ENCODE measurements at places on chromosomes 16 and 17.

DNA sequence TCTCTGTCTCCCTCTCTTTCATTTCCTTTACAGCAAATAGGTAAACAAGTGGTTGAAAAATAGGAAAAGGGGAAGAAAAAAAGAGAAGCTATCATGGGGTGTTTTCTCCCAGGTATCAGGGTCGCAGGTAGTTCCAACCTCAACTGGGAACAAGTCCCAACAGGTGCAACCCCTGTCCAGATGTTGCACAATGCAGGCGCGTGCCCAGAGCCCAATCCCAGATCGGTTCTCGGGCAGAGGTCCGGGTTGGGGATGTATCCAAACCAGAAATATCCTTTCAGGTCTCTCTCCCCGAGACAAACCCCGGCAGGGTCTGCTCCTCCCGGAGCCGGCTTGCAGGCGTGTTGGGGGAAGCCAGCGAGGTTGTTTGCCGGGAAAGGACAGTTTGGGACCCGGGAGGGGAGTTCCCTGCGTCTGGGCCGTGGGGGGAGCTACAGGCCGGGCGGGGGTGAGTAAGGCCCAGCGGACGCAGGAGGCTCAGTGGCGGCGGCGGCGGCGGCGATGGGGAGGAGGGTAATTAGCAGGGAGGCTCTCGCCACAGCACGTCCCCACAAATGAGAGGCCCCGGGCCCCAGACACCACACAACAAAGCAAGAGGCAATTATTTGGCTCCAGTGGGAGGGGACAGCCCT is 21.2 kb upstream of the SP6 start:
- no peak for DNase-seq

DNA sequence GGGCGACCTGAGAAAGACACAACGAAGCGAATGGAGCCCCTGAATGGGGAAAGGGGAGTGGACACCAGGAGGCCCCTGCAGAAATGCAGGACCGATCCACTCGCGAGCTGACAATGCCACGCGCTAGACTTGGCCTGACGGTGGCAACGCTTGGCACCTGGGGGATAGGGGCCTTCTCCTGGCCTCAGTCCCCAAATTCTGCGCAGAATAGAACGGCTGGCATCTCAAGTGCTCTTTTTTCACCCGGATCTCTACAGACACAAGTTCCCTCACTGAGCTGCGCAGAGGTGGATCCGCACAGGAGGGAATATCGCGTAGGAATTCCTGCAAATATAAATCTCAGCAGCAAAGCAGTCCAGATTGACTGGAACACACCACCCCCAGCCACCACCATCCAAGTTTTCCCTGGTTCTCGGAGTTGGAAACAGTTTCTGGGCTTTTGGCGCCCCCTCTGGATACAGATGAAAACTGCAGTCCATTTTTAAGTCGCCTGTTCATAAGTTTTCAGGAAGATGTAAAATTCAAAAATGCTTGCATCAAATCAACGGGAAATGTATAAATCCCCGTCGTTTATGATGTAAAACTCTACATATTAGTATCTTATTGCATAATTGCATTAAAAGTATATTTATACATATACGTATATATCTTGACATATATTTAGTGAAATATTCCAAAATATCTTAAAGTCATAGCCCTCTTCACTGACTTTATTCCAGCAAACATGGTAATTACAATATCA is 2.3 kb upstream of the SOX9 start:
- peak; percentile 75 for DNase-seq

- no peak for DNase-seq
These were observed 54.0 kb downstream of the LYRM1 start for GRCh38 chr16:20954574-20954973.

GRCh38 chr17:51230306-51230705 is 29.5 kb downstream of the MBTD1 start:
- no peak for DNase-seq

- DNase-seq, result no peak
These were observed 45.1 kb upstream of the IRF8 start for GRCh38 chr16:85853547-85854545.

GRCh38 chr16:2584729-2585650 is 47.2 kb downstream of the PDPK1 start:
- DNase-seq, result no peak

DNA sequence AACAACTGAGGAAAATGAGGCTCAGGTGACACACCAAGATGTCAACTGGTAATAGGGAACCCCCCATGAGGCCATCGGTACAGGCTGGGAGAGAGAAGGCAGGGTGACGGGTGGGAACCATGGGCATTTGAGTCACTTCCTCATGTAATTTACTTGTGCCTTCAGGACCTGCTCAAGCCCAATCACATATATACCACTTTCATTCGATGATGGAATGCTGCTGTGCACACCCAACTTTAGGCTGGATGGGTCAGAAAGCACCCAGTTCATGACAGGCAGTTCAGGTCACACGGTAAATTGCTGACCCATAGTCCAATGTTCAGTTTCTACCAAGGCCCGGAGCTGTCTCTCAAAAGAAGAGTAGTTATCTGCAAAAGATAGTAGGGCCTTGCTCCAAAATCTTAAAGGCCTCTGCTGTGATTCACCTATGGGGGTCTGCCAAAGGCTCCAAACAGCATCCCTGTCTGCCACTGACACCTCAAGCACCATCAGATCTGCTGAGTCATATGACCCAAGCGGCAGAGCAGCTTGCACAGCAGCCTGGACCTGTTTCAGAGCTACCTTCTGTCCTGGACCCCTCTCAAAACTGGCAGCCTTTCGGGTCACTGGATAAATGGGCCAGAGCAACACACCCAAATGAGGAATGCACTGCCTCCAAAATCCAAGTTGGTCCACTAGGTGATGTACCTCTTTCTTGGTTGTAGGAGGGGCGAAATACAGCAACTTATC is 24.7 kb downstream of the ZZEF1 start:
- DNase-seq, result no peak

DNA sequence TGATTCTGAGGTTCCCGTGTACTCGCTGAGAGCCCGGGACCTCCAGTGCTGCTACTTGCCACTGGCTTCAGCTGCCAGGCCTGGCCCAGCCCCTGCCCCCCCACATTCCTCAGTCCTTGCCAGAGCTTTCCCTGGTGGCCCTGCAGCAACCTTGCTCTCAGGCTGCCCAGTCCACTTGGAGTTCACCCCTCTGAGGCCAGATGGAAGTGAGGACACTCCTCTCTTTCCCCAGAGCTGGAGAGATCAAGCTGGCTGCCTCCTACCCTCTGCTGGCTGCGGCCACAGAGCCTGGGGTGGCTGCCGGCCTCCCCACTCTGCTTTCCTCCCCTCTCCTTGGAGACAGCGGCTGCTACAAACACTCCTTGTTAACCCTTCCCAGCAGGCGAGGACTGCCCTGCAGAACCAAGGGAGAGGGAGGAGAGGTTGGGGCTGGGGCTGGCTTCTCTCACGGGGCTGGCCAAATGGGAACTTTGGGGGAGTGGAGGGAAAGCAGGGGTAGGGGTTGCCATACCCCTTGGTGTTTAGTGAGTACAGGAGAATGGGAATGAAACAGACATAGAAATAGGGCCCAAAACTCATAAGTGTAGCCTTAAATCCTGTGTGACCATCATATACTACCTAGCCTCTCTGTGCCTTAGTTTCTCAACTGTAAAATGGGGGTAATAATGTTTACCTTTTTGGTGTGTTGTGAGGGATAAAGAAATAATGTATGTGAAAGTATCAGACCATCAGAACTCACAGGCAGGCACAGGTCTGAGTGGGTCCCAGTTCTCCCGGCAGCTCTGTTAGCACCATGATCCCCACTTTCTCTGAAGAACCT is at the start of gene GAS2L2:
TSS of gene GAS2L2 (minus strand) at position 295 of the 820 bp plus-strand sequence. CDS start 389 bp downstream, outside the sequence.
- no peak for DNase-seq

GRCh38 chr17:67239597-67239996 is 5.4 kb downstream of the HELZ start:
- DNase-seq, result peak; percentile 71

- DNase-seq, result no peak
These were observed 43.1 kb upstream of the NKD1 start for GRCh38 chr16:50505115-50505514.

GRCh38 chr17:58394534-58395223 is 22.7 kb downstream of the RNF43 start:
- peak; percentile 87 for DNase-seq

GRCh38 chr17:60896996-60897395 is 219.3 kb downstream of the BCAS3 start:
- no peak for DNase-seq

- no peak for DNase-seq
These were observed 54.1 kb downstream of the PIMREG start for GRCh38 chr17:6498356-6498755.

DNA sequence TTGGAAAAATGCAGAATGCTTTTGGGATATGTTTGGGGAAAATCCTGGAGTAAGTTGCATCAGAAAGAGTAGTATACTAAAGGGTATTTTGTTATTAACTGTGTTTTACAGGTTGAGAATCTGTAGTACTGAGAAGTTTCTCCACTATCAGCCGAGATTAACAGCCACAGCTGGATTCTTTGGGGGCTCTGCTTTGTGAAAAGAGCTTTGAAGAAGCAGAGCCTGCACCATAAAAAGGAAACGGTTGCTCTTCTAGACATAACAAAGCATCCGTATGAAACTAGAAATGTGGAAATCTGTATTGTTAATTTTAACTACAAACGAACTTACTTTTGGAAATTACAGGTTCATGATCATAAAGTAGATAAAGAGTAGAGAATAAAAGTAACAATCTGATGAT is 5.3 kb downstream of the NLK start:
- DNase-seq, result no peak

GRCh38 chr17:72022328-72023275 is 98.2 kb upstream of the SOX9 start:
- no peak for DNase-seq

GRCh38 chr16:84931506-84931905 is 79.8 kb downstream of the ZDHHC7 start:
- DNase-seq, result no peak
